ENCODE measurements at places on chromosomes 7 and 10.

GRCh38 chr10:67618116-67618515, 77.9 kb downstream of the CTNNA3 start:
- no peak for DNase-seq

DNA sequence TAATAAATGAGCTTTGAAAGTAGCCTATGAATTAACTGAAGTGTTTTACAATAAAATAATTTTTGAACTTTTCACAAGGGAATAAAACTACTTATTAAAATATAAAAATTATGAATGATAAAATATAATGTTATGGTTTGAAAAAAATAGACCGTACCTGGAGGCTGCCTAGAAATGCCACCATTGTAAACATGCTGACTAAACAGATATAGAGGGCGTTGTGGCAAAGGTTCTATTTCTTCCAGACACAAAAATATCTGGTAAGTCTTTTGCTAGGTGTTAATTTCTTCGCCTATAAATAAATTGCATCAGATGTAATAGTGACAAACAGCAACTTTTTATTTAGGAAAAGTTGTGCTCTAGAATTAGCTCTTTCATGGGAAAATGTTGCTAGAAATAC, 11.2 kb downstream of the PPP1R3A start:
- no peak for DNase-seq

DNA sequence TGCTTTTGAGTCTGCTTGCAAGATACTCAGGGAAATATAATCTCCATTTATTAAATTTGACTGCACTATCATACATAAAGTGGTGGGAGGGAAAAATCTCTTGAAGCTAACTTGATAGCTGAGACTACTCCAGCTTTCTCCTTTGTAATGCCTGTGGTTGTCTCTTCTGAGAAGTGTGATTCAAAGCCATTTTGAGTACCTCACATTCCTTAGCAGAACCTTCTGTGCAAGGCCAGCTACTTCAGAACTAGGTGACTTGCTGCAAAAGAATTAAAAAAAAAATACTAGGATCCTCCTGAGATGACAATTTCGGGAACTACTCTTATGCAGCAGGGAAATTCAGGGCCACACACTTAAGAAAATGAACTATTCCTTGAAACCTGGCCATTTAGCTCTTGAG, 294.8 kb downstream of the MDFIC start:
- no peak for DNase-seq

- DNase-seq, result no peak
Observed at GRCh38 chr10:27383595-27384542, 120.2 kb upstream of the RAB18 start.

- DNase-seq, result no peak
Observed at GRCh38 chr7:112105584-112106530, 100.3 kb downstream of the DOCK4 start.

DNA sequence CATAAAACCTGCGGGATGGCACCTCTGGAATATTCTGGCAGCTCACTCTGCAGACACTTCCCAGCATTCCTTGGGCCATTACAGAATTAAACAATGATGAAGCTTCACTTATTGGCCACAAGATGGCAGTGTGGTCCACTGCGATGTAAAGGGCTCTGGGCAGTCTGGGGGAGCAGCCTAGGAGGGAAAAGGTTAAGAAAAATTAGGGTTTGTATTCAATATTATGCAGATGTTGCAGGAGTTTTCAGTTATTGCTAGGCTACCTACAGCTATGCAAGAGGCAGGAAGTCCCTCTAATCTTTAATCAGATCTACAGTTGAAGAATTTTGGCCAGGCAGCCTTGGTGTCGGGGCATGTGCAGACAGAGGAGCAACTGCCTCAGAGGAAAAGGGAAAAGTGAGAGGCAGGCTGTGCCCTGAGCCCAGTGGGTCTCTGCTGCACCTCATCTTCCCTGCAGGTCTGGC, 233.2 kb upstream of the PRSS1 start:
- DNase-seq, result no peak

- DNase-seq, result no peak
Observed at GRCh38 chr10:89921403-89921802, 220.0 kb downstream of the KIF20B start.

DNA sequence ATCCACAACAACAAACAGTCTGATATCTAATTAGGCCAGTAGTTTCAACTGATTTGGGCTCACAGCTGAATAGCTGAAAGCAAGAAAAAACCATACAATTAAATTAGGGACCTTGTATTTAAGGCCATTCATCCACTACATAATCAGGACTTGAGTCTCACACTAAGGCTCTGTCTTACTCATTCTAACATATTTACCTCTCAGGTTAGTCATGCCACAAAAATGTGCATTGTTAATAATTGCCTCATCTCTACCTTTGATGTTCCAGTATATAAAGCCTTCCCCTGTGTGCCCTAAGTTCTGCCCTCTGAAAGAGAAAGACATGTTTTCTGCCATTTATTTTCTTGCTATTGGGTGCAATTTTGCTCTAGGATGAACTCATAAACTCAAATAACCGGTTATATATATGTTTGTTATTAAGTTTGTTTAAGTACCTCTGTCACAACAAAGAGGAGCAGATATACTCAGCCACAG, 5.3 kb upstream of the C1GALT1 start:
- DNase-seq, result no peak
